Immature natural killer cell (primary cell): ENCODE measurements at places on chromosomes 12 and 14.

DNA sequence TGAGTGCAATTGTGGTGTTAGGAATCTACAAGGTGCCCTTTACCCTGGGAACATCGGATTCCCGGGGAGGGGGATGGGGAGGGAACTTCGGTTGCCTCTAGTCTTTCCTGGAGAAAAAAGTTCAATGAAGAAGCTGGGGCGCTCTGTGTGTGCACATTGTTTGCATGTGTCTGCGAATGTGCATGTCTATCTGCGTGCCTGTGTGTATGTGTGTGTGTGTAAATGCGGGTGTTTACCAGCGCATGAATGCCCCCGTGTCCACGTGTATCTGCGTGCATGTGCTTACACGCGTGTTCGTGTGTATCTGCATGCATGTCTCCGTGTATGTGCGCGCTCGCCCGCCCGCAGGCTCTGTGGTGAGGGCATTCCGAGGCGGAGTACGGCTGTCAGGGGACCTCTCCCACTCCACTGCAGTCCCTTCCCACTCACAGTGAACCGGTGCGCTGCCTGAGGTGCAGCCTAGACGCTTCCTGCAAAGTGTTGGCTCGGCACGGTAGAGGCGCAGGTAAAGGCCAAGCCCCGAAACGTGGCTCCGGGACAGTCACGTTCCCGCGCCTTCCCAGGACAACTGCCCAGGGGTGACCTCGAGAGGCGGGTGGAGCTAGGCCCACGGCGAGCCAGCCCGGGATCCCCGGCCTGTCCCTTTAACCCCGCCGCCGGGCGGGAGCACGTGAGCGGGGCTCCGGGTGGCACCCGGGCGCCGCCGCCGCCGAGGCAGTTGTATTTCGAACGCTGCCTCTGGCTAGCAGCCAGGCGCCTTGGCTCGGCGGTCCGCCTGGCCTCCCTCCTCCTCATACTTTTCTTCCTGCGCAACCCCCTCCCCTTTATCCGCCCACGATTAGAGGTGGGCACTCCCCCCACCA lies 539 bp upstream of the HMGA2 start:
- peak; percentile 18 for DNase-seq

DNA sequence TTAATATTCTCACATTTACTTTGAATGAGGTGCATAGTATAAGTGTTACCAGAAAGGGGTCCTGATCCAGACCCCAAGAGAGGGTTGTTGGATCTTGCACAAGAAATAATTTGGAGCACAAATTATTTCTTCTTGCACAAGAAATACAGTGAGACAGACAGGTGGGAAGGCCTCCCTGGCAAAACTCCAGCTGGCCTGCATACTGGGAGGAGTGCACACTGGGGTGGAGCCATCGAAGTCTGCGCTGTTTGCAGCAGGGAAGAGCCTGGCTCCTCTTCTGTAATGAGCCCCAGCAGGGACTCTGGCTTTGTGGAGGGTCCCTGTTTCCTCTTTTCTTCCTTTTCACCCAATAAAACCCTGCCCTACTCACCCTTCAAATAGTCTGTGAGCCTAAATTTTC lies 141.6 kb downstream of the GLT1D1 start:
- DNase-seq: no peak

- DNase-seq: no peak
These were observed 53.8 kb downstream of the STAB2 start for GRCh38 chr12:103640831-103641230.

DNA sequence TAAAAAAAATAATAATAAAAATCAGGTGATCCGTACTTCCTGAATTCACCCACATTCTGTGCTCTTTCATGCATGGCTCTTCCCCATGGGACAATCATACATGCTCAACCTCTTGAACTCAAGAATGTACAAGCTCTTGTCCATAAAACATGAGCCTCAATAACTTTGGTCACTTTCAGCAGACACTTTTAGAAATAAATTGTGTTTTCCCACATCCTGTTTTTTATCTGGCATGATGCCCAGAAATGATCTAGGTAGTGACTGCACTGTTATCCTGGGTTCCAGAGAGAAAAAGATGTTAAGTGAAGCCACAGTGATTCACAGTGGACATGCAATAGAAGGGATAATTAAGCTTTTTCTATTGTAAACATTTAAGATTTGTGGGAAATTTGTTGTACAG lies 537.6 kb upstream of the TMEM132C start:
- no peak for DNase-seq

- no peak for DNase-seq
These were observed 210.2 kb downstream of the PTPRO start for GRCh38 chr12:15532364-15532977.
